ENCODE measurements at places on chromosomes 2 and 18.

GRCh38 chr18:24499814-24500213 is 39.4 kb downstream of the HRH4 start:
- no peak for DNase-seq

DNA sequence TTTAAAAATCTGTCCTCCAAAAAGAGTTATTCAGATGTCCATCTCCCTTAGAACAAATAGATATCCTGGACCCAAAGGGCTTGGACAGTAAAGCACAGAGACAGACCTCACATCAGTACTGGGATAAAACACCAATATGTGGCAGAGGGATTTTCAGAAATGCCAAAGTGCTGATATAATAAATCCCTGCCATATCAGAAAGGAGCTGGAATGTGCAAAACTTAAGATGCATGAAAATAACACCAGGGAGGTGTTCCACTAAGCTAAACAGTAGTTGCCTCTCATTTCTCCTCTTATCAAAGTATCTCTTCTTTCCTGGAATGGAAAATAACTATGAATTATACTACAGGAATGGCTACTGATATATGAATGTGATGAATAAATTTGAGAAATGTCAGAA is 13.2 kb downstream of the USP40 start:
- no peak for DNase-seq

DNA sequence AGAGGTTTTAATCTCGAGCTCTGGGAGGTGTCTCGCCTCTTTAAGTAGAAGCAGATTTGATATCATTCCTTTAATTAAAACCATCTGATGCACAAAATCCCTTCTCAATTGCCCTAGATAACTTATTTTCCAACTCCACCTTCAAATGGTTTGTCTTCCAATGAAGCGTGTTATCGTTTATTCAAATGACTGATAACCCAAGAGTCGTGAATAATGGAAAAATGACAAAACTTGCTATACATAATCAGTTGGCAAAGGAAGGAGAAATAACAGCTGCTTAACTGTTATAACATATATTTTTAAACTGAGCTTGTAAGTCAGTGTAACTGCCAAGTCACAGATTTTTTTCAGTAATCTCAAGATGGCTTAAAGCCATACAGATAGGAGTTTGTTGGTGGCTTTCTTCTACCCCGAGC is 144.6 kb downstream of the QPCT start:
- DNase-seq: no peak

DNA sequence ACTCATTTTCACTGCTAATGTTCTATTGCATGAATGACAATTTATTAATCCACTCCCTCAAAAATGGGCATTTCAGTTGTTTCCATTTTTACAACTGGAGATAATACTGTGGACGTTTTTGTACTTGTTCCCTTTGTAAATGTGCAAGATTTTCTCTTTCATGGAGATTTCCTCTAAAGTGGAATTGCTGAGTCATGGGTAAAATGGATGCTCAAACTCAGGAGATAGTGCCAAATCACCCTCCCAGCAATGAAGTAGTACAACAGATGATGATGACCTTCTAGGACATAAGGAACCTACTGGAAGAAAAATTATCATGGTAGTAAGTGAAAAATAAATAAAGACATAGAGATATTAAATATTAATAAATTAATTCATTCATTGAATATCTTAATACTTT is 460.8 kb upstream of the CHST9 start:
- no peak for DNase-seq

- no peak for DNase-seq
Measured at GRCh38 chr2:71605781-71606241, 152.4 kb downstream of the DYSF start.

DNA sequence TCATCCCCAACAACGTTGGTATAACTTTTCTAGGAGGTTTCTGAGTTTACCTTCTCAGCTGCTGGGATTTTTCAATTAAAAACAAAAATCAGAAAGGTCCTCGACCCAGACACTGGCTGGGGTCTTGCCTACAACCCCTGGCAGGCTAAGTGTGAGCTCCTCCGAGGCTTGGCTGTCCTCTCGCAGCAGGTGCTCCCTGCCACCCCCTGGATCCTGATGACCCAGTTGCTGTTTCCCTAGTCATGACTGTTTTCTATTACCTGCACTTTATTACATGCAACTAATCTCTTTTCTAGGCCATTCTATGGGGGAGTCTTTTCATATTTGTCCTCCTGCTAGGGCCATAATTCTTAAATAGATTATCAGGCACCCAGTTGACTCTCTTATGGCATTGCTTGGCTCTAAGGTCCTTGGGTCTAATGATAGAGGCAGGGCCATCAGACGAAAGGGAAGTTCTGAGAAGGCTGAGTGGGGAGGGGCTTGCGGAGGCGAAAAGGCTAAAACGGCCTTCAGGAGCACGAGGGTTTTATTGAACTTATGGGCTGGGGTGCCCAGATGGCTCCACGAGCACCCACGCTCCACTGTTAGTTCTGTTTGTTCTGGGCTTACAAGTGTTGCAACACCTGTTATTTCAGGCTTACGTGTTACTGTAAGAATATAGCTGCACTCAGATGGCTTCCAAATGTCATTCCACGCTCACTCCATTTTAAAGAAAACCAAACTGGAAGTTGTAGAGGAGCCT is 166.0 kb downstream of the NCK2 start:
- no peak for DNase-seq

GRCh38 chr2:105800953-105801635 is 56.4 kb downstream of the NCK2 start:
- DNase-seq: no peak

DNA sequence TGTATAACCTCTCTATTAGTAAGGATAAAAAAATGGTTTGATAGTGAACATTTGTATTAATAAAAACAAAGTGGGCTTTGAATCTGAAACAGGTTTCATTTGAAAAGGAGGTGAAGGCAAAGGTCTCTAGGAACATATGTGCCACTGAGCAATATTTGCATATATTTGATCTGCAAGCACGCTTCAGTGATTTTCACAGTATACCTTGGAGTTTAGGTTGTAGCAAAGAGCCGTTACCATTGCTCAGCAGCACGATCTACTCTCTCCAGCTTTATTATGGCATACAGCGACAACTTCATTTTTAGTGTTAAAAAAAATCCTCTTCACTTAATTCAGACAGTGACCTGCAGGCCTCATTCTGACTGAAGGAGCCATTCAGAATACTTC is 75.8 kb upstream of the ZEB2 start:
- no peak for DNase-seq

GRCh38 chr2:230949966-230950873 is 25.2 kb upstream of the GPR55 start:
- no peak for DNase-seq

DNA sequence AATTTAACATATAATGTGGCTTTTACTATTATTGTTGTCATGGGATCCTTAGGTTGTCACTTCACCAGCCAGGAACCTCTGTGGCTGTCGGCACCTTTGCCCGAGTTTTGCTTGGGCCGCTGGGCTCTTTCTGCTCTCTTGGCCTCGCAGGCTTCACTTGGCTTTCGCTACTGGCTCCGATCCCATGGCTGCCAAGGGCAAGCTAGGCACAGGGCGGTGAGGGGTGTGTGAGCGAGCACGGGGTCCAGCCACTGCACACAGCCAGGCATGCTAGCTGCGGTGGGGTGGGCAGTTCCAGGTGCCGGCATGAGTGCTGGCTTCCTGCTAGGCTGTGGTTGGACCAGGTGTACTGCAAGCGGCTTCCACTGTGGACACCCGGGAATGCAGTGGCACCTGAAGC is 23.4 kb upstream of the RAPGEF4 start:
- no peak for DNase-seq

DNA sequence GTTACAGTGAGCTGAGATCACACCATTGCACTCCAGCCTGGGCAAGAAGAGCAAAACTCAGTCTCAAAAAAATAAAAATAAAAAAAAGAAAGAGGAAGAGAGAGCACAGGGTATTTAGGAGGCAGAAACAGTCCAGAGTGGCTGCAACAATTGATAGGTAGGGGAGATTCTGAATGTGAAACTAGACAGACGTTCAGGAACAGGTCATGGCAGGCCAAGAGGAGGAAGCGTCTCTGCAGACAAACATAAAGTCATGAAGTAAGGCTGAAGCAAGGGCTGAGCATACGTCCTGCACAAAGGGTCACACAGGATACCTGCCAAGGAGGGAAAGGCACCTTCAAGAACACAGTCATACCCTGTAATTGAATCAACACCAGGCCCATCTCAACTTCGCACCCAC is 64.1 kb upstream of the ZNF532 start:
- DNase-seq: no peak

DNA sequence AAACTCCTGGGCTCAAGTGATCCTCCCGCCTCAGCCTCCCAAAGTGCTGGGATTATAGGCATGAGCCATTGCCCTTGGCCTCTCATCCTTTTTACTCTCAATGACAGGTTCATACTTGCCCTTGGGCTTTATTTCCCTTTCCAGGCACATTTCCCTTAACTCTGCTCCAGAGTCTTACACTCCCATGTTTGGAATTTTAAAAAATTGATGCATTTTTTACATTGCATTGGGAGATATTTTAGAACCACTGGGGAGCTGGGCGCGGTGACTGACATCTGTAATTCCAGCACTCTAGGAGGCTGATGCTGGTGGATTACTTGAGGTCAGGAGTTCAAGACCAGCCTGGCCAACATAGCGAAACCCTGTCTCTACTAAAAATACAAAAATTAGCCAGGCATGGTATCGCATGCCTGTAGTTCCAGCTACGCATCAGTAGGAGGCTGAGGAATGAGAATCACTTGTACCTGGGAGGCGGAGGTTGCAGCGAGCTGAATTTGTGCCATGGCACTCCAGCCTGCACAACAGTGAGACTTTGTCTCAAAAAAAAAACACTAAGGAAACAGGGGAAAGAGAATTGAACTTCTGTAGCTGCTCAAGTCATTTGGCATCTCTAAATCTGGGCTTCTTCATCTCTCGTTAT is 18.2 kb downstream of the TGIF1 start:
- DNase-seq: no peak

DNA sequence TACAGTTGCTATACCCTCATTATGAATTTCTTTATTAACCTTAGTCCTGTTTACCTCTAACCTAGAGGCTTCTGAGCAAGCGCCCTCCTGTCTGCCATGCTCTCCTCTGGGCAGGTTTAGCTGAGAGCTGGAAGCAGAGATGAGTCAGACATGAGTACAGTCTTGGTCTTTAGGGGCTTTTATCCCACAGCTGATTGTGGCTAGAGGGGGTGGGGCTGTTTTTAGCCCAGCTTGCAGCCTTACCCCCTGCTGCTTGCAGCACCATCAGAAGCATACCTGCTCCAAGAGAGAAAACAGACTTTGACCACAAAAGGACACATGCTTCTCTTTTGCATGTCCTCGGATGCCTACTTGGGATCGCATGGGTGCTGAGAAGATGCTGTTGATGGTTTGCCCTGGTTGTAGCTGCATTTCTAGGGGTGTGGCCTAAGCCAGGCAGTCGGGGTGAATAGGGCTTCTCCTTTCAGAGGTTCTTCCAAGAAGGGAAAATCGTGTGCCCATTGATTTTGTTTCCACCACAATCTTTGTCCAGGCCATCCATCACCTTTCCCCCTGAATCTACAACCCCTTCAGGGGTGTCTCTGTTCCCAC is 115.0 kb upstream of the LGALSL start:
- no peak for DNase-seq

GRCh38 chr18:39946623-39947061 is 2008.4 kb upstream of the PIK3C3 start:
- no peak for DNase-seq

GRCh38 chr2:43443282-43443681 is 152.6 kb downstream of the THADA start:
- no peak for DNase-seq

GRCh38 chr2:83462881-83463280 is 996.2 kb downstream of the SUCLG1 start:
- no peak for DNase-seq

DNA sequence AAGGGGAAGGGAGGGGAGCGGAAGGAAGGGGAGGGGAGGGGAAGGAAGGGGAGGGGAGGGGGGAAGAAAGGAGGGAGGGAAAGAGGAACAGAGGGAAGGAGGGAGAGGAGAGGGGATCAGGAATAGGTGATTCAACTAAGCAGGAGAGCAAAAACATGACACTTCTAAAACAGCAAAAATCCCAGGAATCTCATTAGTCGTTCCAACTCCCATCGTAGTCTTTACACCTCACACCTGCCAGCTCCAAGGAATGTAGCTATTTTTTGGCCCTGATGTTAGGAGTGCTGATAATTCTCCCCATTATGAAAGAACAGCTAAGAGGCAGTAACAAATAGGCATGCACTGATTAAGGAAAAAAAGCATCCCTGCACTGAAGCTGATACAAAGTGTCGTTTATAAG is 709.9 kb upstream of the PKDCC start:
- no peak for DNase-seq

Data from liver (tissue), 10 donors.